ENCODE measurements at places on chromosomes 2 and 18.

GRCh38 chr2:208135794-208136715, 6.4 kb upstream of the CRYGC start:
- no peak for DNase-seq

DNA sequence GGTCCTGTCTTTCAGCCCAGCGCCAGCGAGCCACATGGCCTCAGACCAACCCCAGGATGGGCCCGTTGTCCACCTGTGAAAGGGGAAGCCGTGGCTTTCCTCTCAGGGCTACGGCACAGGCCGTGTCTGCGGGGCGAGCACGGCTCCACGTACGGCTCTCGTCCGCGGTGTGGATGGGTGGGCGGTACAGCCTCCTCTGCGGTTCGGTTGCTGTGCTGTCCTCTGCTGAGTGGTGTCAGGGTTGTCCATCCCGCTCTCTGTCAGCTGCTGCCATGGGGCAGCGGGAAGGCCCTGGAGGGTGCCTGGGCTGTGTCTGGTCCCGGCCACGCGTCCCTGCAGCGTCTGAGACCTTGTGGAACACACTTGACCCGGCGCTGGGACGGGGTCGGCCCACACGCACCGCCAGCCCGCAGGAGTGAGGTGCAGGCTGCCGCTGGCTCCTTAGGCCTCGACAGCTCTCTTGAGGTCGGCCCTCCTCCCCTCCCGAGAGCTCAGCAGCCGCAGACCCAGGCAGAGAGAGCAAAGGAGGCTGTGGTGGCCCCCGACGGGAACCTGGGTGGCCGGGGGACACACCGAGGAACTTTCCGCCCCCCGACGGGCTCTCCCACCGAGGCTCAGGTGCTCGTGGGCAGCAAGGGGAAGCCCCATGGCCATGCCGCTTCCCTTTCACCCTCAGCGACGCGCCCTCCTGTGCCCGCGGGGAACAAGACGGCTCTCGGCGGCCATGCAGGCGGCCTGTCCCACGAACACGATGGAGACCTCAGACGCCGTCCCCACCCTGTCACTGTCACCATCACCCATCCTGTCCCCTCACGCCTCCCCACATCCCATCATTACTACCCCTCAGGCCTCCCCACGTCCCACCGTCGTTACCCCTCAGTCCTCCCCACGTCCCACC, 128.7 kb downstream of the NFATC1 start:
- no peak for DNase-seq

DNA sequence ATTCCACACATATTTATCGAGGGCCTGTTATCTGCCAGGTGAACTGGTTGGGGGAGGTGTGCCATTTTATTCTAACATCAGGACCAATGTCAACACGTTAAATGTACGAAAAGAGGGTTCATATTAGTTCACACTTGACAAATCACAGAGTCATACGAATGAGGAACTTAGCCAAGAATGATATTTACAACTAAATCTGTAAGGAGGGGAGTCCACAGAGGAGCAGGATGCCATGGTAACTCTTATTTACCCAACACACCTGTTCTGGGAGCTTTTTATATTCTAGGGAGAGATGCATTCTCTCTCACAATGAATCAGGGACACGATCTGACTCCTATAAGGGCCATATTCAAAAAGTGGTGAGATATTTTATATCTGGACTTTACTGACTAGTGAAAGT, 144.1 kb downstream of the CDC42EP3 start:
- DNase-seq: no peak

GRCh38 chr2:41194230-41194629, 742.3 kb upstream of the SLC8A1 start:
- DNase-seq: no peak

DNA sequence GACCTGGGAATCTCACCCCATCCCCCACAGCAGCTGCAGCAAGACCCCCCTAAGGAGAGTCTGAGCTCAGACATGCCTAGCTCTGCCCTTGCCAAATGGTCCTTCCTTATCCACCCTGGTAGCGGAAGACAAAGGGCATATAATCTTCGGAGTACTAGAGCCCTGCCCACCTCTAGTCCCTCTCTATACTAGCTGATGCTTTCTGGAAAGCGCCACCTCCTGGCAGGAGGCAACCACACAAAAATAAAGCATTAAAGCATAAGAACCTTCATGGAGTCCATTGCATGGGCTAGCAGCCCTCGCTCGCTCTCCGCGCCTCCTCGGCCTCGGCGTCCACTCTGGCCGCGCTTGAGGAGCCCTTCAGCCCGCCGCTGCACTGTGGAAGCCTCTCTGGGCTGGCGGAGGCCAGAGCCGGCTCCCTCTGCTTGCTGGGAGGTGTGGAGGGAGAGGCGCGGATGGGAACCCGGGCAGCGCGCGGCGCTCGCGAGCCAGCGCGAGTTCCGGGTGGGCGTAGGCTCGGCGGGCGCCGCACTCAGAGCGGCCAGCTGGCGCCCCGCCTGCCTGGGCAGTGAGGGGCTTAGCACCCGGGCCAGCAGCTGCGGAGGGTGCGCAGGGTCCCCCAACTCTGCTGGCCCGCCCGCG, 941.2 kb downstream of the SUCLG1 start:
- no peak for DNase-seq

DNA sequence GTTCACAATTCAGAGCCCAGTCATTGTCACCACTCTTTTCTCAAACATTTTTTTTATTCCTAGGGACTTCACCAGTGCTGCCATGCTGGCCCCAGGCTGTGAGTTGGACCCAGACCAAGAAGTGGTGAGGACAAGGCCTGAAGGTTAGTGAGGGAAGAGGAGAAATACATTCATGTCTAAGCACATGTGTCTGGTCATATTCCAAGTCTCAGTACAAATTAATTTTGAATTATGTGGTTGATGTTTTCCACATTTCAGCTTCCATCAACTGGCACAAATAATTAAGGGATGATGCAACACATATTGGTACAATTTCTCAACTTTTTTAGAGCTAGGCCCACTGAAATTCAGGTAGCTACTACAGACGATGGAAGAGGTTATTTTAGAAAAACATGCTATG, 106.6 kb upstream of the UPP2 start:
- DNase-seq: no peak

GRCh38 chr18:59024829-59025228, 114.9 kb upstream of the SEC11C start:
- DNase-seq: no peak

- no peak for DNase-seq
Measured at GRCh38 chr2:160402501-160402900, 91.1 kb downstream of the RBMS1 start.

All from GM12878 (cell line).